Kidney (tissue), 22 donors: ENCODE measurements at places on chromosomes 2 and 18. TPM values are rescaled to one million over a fixed set of nuclear protein-coding genes. Genes with fewer than 3 reads are reported as not detected.

DNA sequence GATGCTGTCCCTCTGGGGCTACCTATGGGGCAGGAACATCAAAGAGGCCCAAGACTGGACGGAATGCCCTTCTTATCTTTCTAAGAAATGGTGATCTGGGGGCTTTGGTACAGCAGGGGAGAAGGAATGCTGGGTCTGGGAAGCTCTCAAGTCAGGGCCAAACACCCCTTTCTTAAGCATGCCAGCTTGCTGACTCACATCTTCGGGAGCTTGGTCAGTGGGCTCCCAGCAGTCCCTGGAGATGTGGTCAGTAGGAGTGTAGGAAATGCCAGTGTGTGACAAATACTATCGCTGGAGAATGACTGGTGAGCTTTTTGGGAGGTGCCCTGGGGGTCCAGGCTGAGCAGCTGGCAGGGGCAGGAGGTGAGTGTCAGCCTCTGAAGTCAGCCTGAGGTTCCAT is 105.0 kb upstream of the CDC42EP3 start:
- DNase-seq: no peak

DNA sequence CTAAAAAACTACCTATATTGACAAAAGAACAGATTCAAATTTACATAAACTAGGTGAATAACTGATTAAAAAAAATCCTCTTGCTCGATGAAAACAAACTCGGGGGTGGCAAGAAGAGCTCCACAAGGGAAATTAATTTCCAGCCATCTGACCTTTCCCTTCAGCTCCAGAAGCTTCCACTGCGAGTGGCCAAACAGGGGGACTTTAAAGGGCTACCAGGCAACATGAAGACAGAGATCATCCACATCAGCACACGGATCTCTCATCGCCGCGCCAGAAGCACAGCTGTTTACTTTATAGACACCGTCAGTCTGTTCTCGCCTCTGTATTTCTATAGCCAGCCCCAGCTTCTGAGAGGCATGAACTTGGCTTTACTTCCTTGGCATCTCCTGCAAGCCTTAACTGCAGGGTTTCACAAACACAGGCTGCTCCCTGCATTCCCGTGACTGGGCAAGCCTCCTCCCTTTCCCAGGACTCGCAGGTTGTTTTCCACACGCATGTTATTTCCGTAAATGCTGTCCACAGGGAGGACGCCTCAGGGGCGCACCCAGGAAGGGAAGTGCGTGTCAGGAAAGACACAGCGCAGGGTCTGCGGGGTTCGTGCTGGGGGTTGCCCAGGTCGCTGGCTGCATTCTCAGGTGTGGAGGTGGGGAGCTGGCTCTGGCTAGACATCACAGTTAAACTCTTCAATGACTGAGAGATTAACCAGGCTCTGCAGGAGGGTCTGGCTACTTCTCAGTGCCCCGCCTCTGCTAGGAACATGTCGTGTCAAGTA is 85.0 kb downstream of the USP40 start:
- DNase-seq: no peak

GRCh38 chr18:11115276-11115675 is 34.1 kb downstream of the PIEZO2 start:
- DNase-seq: no peak

DNA sequence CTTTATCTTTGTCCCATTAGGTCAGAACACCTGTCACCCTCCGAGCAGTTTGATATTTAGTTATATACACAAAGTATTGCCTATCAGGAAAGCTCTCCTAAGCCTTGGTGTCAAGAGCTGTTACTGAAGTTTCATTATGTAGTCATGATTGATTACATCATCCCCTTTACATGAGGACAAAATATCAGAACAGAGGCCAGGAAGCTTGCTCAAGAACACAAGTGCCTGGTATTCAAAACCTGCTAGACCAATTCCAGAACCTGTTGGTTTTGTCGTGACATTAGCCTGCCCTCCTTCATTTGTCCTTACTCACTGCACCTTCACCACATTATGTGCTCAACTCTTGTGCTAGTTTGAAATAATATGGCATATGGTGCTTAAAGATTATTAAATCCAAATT is 377.1 kb downstream of the CDH19 start:
- DNase-seq: no peak

Gene MC4R
- polyA plus RNA-seq: not detected
